H9 (cell line): ENCODE measurements at places on chromosomes 4 and X. TPM values are rescaled to one million over a fixed set of nuclear protein-coding genes. Genes with fewer than 3 reads are reported as not detected.

The RFC1 gene
- total RNA-seq, result 56.8 and 61.1 TPM in 2 replicates

- no peak for DNase-seq
Observed at GRCh38 chr4:4985036-4985435, 34.2 kb downstream of the CYTL1 start.

- DNase-seq, result no peak
Observed at GRCh38 chr4:118589471-118590055, 95.6 kb upstream of the METTL14 start.

DNA sequence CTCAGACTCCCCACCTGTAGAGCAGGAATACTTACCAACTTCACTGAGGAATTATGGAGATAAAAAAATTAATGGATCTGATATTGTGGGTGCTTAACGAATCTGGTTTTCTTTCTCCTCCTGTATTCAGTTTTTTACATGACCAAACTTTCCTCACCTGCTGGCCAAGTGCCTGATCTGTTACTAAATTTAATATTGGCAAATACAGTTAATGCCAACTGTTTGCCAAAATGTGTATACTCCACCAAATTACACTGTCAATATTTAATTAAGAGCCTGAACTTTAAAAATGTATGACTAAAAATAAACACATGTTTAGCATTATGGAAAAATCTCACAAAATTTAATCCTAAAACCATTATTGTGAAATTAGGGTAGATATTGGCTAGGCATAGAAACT, 3.3 kb downstream of the PGRMC2 start:
- no peak for DNase-seq

GRCh38 chr4:8674311-8674885, 81.8 kb downstream of the CPZ start:
- DNase-seq, result no peak

GRCh38 chrX:48509619-48510018, 827 bp downstream of the PORCN start:
- DNase-seq, result no peak

GRCh38 chr4:1973661-1974060, 35.1 kb downstream of the NELFA start:
- no peak for DNase-seq

- no peak for DNase-seq
Observed at GRCh38 chrX:118117741-118118140, 1.1 kb upstream of the KLHL13 start.

- DNase-seq, result no peak
Observed at GRCh38 chr4:23113104-23113503, 420.4 kb downstream of the GBA3 start.
